ENCODE measurements at places on chromosomes 13 and 19.

- no peak for DNase-seq
Observed at GRCh38 chr19:24054044-24054935, 32.7 kb upstream of the ZNF254 start.

GRCh38 chr13:30194906-30195305 is 112.4 kb downstream of the KATNAL1 start:
- no peak for DNase-seq

- peak; percentile 37 for DNase-seq
Observed at GRCh38 chr19:3056417-3057088, 5.7 kb downstream of the TLE5 start.

DNA sequence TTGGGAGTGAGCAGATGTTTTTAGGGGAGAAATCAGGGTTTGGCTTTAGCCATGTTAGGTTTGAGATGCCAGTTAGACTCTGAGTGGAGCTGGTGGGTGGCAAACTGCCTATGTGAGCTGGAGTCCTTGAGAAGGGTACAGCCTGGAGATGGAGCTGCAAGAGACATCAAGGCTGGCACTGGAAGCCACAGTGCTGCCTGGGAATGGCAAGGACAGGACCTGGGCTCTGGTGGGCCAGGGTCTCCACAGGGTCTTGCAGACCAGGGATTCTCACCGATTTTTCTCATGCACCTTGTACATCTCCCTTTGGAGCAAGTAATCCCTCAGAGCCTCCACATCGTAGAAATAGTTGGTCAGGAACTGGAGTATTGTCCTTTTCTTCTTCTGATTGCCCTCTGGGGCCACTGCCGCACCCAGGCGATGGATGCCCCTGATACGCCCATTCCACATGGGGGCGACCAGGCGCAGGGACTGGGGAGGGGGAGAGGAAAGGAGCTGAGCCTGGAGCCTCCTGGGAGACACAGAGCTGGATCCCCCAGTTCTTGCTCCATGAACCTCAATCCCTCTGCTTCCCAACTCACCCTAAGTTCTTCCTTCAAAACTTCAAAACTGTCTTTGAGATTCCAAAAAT is 1.7 kb downstream of the DMAC2 start:
- DNase-seq, result no peak

GRCh38 chr13:83286737-83287136 is 595.5 kb downstream of the SLITRK1 start:
- no peak for DNase-seq

GRCh38 chr13:59793107-59793506 is 370.6 kb downstream of the DIAPH3 start:
- DNase-seq, result no peak

DNA sequence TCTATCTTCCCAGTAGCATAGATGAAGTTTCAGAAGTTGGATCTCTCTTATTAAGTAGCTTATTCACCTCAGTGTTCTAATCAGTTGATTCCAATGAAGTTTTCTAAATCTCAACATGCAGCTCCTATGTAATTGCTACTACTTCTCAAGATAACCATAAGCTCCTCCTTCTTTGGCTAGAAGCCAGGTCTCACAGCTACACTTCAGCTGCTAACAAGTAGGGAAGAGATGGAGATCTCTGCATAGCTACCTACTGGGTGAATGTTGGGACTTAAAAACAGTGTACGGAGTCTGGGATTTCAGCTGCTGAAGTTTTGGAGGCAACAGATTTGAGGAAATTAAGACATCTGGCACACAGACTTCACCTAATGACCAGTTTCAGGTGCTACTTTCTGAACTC is 661.0 kb downstream of the SLITRK1 start:
- DNase-seq, result no peak
